ENCODE measurements at places on chromosomes 3 and 15.

DNA sequence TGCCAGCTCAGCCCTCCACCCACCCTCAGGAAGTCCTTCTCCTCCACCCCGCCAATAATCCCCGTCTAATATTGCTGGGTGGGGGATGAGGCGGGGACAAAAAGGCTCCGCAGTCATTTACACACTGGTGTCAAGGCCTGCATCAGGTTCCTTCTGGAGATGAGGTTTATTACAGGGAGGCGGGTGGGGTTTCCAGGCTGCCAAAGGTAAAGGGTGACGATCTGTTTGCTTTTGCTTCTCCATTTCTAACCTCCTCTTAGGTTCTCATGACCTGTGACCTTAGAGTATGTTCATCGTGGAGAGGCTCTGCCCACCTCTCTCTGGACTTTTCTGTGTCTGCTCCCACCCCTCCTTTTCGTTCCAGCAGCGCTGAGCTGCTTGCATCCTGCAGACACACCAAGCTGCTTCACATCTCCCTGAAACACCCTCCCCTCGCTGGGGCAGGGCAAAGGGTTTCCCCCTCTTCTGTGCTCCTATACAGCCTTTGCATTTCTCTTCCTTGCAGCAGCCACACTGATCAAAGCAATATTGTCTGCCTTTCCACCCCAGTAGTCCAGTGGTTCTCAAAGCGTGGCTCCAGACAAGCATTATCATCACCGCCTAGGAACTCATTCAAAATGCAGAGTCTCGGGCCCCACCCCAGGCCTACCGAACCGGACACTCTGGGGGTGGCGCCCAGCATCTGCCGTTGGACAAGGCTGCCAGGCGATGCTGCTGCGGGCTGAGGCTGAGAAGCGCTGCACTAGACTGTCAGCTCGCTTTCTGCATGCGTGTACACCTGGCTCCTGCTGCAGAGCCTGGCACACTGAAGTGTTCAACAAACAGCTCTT, 26.6 kb downstream of the CA12 start:
- no peak for DNase-seq

DNA sequence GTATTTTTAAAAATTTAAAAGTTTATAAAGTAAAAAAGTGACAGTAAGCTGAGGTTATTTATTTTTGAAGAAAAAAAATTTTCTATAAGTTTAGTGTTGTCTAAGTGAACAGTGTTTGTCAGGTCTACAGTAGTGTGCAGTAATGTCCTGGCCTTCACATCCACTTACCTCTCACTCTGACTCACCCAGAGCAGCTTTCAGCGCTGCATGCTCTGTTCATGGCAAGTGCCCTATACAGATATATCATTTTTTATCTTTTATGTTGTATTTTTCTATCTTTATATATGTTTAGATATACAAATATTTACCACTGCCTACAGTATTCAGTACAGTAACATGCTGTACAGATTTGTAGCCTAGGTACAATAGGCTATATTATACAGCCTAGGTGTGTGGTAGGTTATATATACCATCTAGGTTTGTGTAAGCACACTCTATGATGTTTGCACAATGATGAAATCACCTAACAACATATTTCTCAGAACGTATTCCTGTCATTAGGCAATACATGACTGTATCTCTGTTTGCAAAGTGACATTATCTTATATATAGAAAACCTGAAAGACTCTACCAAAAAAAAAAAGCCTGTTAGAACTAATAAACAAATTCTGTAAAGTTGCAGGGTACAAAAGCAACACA, 75.9 kb upstream of the TMC3 start:
- peak; percentile 11 for DNase-seq

DNA sequence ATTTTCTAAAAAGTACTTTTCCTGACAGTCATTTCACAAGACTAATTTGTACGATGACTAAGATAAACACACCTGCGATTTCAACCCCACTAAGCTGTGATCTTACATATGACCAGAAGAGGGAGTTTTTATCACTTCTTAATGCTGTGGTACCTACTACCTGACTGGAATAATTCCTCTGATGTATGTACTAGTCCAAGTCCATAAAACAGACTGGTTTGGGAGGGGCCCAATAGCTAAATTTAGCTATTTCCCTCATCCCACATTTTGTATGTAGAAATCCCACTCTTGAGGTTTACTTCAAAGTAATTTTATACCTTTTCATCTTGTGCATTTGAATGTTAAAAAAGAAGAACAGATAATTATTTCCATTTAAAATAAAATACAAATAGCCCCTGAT, 49.7 kb upstream of the SCAANT1 start:
- peak; percentile 78 for DNase-seq

DNA sequence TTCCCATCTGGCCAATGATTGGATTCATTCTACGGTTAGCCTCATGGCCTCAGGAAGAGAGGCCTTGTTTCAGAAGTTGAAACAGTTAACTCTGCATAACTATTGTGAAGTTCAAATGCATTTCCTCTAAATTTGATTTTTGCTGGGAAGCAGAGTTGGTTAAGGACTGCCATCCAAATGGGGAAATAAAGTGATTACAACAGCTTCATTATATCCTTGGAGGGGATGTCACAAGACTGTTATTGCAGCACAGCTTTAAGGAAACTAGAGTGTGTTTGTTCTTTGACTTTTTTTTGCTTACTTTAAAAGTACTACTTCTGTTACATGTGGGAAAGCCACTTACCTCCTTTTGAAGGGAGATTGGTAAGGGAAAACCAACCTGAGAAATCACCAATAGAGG, 164.8 kb downstream of the AKAP13 start:
- DNase-seq: no peak

GRCh38 chr3:125194849-125195601, 17.5 kb downstream of the SLC12A8 start:
- no peak for DNase-seq

DNA sequence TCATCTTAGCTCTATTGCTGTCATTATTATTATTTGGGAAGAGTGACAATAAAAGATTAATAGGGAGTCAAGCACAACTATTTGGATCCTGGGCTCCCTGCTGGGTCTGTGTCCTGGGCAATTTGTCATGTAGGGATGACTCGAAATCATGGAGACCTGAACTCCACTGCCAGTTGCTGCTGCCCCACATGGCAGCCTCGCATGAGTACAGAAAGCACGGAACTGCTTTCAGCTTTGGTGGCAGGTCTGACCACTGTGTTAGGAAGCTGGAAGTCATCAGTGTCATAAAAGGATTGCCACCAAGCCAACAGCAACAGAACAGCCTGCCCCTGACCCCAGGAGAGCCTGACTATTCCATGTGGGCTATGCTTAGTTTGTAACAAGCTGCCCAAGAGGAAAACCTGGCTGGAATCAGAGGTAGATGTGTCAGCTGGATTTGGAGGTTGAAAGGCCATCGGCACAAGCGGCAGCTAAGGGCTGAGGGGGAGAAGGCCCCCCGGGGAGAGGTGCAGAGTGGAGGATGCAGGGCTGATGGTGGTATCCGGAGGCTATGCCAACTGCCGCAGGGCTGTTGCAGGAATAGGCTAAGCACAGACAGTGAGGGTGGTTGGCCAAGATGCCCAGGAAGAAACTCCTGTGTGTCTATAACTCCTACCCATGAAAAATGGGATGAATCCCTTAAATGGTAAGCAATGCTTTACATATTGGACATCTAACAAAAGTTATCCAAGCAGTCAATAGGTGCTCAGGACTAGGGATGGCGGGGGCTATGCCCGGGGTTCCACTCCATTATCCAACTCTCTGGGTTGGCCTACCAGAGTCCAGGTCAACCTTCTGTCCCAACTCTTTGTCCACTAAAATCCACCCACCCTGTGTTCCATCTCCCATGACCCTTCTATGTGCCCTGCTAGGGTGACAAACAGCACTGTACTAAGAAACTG, 291.6 kb downstream of the ADAMTS17 start:
- DNase-seq: no peak

DNA sequence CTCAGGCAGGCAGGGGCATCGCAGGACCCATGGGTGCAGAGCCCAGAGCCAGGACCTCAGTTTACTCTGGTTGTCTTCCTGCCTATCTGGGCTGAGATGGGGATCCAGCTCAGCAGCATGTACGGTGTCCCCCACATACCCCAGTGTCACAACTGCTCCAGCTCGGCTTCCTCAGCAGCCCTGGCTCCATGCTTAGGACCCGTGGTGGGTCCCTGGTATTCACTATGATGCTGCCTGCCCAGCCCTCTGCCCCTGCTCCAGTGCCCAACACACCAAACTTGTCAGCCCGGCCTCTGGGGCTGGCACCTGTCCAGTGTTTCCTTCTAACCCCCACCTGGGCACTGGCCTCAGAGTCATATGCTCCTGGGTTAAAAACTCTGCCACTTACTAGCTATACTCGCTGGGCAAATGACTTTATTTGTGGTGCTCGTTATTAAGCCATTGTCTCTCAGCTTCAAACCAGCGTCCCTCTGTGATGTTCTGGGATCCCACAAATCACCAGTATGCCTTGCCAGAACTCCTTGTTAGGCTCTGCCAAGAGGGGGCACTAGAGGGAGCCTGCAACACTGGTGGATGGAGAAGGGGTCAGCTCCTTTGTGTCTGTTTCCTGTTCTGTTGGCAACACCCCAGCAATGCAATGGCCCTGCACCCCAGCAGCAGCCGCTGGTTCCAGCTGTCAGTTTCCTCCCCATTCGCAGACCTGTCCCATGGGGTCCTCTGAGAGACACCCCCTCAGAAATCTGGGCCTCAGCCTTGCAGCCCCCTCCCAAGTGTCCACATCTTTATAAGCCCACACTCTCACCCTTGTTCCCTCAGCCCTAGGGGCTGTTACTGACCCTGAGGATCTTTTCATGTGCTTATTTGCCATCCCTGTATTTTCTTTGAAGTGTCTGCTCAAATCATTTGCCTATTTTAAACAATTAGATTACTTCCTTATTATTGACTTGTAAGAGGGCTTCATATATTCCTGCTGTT, 24.1 kb upstream of the MRPS22 start:
- DNase-seq: peak; percentile 75

GRCh38 chr3:52973806-52974205, 72.1 kb downstream of the SFMBT1 start:
- no peak for DNase-seq

DNA sequence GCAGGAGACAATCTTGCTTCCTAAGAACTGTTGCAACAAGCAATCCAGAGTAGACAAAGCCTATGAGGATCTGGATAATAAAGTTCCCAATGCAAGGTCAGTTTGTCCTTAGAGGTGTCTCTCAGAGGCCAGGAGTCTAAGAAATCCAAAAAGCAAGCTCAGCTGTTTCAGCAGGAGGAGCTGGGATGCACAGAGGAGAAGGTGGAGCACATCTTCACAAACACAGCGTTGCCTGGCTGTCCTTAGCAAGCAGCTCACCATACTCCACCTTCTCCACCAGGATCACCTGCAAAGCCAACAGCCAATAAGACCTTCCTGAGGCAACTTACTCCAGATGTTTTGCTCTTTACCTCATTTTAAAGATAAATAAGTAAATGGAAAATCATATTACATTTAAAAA, 365 bp downstream of the ZBED2 start:
- no peak for DNase-seq

DNA sequence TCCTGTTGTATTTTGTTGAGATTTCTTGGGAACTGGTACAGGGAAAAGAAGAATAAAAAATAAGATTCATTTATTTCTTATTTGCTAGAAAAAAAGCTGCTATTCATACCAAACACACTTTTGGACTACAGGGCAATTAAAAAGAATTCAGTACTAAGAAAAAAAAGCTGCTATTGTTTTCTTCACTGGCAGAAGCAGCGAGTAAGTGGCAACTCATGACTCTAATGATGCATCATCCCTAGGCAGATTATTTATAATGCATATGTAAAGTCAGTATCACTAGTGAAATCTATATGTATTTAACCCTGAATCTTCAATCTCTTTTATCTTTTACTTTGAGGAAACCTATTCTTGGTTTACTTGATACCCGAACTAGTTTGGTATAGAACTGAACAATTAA, 15.2 kb downstream of the PFN2 start:
- no peak for DNase-seq

GRCh38 chr3:152524198-152525140, 255.7 kb downstream of the MBNL1 start:
- DNase-seq: peak; percentile 37

DNA sequence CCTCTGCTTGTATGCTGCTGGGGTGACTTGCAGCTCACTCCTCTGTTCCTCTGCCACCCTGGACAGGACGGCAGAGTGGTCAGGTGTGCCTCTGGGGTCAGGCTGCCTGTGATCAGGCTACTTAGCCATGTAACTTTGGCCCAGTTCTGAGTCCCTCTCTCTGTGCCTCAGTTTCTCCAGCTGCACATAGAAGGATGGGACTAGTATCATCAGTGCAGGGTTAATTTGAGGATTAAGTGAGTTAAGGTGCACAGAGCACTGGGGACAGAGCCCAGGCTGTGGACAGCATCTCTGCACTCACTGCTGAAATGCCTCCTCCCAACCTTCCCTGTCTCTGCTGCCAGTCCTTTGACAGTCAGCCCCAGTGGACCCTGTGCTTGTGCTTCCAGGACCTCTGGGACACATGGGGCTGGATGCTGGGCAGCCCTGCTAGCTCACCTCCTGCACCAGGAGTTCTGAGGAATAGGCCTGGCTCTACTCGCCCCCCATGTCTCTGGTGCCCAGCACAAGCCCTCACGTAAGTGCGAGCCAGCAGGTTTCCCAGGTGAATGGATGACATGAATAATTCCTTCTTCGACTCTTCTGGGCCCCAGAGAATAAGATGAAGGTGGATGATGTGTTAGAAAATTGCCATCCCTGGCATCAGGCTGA, 19.3 kb upstream of the PRR23E start:
- DNase-seq: no peak

DNA sequence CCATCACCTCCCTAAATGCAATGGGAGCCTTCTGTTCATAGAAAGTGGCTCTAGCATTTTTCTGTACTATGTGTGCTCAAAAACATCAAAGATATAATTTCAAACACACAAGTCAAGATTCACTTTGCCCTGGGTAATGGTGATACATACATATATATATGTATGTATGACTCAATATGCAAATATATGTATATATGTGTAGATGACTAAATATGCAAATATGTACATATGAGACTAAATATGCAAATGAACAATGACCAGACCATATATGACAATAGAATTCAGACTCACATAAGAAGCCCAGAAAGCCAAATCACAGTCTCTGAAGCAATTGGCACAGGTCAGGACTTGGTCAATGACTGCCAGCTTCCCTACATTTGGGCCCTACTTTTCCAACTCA, 36.9 kb upstream of the SNRK start:
- no peak for DNase-seq

DNA sequence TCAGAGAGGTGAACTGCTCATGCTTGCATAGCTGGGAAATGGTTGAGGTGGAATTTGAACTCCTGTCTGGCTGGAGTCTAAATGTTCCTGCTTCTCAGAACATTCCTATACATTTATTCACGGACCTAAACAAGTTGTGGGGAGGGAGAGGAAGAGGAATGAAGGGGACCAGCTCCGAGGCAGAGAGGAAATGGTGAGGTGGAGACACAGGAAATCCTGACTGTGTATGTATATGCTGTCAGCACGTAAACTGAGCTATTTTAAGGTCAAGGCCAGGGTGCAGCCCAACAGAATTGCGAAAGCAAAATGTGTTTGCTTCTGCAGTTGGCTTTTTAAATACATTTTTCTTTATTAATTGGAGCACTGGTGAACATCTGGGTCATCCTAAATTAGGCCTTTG, 74.1 kb upstream of the POMGNT2 start:
- DNase-seq: peak; percentile 29

- DNase-seq: no peak
Measured at GRCh38 chr15:75161106-75161916, 40.4 kb upstream of the C15orf39 start.

GRCh38 chr3:55085231-55085630, 157.4 kb upstream of the LRTM1 start:
- no peak for DNase-seq

GRCh38 chr3:5055357-5056110, 66.6 kb upstream of the ARL8B start:
- DNase-seq: no peak

- DNase-seq: no peak
Measured at GRCh38 chr15:34620142-34620541, 36.7 kb upstream of the GOLGA8B start.

- peak; percentile 86 for DNase-seq
Measured at GRCh38 chr3:48561045-48561736, 2.4 kb downstream of the UCN2 start.
